ENCODE measurements at places on chromosomes 6 and 20. TPM values are rescaled to one million over a fixed set of nuclear protein-coding genes. Genes with fewer than 3 reads are reported as not detected.

Gene NUS1
- 13.3 TPM for polyA plus RNA-seq

Gene SIRPA
- 7.9 TPM for polyA plus RNA-seq

Gene PRSS35
- polyA plus RNA-seq: 0.02 TPM

Gene IL17A
- not detected for polyA plus RNA-seq

Gene PRL
- polyA plus RNA-seq: not detected

Data from esophagus (tissue), 2 donors.